Cortex of kidney (tissue), 1 donor: ENCODE measurements at places on chromosomes 5 and 9.

DNA sequence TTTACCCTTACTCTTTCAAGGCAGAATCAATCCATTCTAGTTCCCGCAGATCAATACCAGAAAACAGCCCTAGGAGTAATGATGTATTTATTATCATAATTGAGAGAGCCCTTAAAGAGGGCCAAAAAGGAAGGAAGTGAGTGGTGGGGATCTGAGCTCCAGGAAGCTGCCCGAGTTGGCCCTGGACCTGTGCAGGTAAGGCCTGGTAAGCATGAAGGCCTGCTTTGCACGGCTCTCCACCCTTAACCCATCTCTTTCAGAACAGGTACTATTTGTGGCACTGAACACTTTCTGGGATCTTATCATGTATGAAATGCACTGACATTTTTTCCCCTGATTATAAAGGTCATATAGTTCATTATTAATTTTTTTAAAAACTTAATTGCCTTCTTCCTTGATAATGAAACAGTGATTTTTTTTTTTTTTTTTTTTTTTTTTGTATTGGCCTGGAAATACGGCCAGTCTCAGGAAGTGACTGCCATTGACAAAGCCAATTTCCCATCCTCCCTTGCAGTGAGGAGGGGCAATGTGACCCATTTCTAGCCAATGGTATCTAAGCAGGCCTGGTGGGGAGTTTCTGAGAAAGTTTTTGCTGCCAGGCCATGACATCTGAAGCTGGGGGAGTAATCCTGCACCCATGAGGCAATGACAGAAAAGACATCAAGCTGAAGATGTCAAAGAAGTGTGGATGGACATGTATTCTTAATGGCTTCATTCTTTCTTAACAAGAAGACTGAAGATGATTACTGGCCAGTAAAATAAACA is 6.3 kb upstream of the MVB12B start:
- DNase-seq = no peak

GRCh38 chr9:134076644-134077043 is 8.8 kb upstream of the BRD3 start:
- no peak for DNase-seq

DNA sequence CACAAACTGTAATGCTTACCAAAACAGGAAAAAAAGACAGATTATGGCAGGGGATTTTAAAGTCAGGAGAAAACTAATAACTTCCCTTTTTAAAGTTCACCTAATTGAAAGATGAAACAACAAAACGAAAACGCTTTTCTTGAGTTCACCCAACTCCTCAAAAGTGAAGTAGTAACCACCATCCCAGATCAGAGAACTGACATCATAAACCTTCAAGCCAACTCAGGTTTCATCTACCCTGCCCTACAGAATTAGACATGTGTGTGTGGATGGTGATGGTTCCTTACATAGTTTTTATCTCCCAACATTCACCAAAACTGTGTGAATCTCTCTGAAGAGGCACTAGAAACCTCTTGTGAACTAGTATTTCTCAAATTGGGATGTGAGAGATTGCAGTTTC is 195.2 kb upstream of the PTGER4 start:
- DNase-seq = no peak

DNA sequence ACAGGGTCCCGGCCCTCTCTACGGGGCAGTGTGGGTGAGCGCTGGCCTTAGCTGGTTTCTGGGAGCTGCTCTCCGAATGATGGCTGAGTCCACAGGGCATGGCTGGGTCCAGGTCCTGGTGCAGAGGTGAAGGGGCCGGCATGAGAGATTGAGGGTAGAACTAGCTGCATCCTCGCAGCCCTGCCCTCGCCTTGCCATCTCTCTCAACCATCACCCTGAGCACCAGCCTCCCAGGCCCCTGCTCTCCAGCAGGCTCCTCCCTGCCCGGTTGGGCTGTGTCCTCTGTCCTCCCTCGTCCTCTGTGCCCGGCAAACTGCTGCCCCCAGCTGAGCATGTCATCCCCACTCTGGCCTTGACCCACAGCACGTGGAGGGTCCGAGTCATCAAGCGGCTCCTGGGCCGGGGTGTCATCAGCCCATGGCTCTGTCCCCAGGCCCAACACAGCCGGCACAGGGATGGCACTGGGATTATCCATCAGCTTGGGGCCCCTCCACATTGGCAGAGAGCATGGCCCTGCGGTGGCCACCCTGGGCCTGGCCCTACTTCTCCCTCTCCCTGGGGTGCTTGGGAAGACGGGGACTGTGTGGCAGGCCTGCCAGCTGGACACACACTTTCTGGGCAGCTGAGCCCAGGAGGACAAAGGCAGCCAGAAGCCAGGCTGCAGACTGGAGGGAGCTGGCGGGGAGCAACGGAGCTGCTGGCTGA is 8.4 kb downstream of the FLT4 start:
- no peak for DNase-seq

DNA sequence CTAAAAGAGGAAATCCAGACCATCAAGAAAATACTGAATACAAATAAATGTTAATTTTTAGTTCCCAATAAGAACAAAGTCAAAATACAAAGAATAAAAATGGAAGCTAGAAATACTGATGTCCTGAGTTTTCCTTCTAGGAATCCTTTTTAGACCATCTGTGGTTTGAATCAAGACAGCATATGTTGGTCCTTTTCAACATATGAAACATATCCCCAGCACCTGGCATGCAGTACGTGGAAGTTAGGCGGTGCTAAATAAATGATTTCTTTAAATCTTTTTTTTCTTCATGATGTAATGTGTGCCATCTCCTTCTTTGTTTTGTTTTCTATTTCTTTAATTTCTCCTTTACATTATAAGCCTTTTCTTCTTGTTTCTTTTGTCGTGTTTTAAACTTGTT is 34.0 kb downstream of the KIAA1958 start:
- DNase-seq = no peak

DNA sequence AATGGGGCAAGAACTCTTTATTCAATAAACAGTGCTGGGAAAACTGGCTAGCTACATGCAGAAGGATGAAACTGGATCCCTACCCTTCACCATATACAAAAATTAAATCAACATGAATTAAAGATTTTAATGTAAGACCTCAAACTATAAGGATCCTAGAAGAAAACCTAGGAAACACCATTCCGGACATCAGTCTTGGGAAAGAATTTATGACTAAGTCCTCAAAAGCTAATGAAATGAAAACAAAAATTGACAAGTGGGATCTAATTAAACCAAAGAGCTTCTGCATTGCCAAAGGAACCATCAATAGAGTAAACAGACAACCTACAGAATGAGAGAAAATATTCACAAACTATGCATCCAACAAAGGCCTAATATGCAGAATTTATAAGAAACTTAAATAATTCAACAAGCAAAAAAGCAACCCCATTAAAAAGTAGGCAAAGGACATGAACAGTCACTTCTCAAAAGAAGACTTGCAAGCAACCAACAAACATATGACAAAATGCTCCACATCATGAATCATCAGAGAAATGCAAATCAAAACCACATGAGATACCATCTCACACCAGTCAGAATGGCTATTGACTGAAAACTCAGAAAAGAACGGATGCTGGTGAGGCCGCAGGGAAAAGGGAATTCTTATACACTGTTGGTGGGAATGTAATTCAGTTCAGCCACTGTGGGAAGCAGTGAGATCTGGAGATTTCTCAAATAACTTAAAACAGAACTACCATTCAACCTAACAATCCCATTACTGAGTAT is 104.3 kb upstream of the MAP3K1 start:
- DNase-seq = no peak

- DNase-seq = no peak
Observed at GRCh38 chr5:161546095-161546469, 443 bp downstream of the GABRB2 start.

- DNase-seq = no peak
Observed at GRCh38 chr5:2299388-2300220, 416.9 kb upstream of the IRX4 start.

- no peak for DNase-seq
Observed at GRCh38 chr9:38651400-38652042, 31.1 kb upstream of the ANKRD18A start.

GRCh38 chr5:140574165-140574564 is 9.5 kb downstream of the SLC35A4 start:
- no peak for DNase-seq

DNA sequence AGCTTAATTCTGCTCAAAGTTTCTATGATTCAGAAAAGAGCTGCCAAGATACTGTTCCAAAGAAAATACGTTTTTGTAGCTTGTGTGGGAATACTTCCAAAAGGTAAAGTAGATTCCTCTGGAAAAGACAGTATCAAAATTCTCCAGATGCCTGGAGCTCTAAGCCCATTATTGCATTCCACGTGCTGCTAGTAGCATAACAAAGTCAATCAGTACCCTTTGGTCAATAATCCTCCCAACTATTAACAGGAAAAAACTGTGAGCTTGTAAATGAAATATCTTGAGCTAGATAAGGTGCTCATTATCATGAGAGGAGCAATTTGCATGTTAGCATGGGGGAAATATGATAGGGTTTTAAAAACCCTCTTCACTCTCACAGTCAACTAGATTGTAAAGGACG is 229.5 kb upstream of the TYRP1 start:
- DNase-seq = no peak

DNA sequence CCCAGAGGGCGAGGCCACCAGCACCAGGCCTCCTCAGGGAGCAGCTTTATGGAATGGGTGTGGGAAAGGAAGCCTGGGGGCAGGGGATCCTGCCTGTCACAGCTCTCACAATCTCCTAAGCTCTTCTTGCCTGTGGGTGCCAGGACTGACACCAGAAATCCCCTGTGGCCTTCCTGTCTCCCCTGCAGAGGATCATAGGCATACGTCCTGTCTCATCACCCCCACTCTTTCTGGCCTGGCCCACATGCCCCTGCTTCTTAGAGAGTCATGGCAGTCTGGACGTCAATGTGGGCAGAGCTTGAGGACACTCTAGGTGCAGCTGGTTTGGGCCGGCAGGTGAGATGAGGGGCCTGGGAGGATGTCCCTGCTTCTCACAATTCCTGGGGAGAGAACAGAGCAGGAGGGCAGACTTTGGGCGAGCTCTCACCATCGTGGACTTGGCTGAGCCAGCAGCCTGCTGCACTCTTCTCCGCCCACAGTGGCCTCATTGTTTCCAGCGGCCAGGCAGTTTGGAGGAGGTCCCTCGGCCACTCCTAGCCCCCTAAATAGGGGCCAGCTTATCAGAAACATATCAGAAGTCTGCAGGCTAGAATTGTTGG is 67.3 kb upstream of the ZFR start:
- no peak for DNase-seq

DNA sequence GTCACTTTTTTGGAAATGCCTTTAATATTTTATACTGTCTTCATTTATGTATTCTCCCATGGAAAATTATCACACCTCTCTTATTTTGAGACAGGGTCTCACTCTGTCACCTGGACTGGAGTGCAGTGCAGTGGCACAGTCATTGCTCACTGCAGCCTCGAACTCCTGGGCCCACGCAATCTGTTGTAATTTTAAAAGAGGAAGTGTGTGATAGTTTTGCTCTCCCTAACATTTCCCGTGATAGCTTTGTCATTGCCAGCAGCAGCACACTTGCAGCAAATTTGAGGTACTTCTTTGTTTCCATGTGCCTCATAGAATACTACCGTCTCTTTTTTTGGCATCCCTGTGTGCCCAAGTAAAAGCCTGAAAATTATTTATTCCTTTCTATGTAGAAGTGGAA is 103.5 kb downstream of the RNF180 start:
- DNase-seq = no peak

- DNase-seq = no peak
Observed at GRCh38 chr5:141951332-141951781, 6.6 kb downstream of the PCDH12 start.

- DNase-seq = no peak
Observed at GRCh38 chr5:80249901-80250300, 5.9 kb downstream of the SERINC5 start.
